NCI-H1417 (cell line): ENCODE measurements at places on chromosomes 4 and X.

DNA sequence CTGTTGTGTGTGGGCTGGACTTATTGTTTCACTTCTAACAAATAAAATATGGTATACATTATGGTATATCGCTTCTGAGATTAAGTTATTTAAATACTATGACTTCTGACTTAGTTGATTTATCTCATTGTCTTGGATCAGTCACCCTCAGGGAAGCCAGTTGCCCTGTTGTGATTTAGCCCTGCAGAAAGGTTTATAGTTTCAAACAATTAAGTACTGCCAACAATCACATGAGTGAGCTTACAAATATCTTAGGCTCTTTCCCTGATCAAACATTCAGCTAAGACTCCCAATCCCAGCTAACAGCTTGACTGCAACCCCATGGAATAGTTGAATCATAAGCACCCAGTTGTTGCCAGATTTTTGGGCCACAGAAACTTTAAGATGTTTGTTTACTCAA is 85.4 kb downstream of the MAGEC1 start:
- no peak for DNase-seq

DNA sequence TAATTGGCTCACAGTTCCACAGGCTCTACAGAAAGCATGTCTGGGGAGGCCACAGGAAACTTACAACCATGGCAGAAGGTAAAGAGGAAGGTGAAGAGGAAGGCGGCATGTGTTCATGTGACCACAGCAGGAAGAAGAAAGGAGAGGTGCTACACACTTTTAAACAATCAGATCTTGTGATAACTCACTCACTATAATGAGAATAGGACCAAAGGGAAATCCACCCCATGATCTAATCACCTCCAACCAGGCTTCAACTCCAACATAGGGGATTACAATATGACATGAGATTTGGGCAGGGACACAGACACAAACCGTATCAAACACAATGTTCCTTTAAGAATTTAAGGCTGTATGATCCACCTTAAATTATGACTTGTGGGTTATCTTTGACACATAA is 10.5 kb upstream of the PGM2 start:
- DNase-seq = no peak

DNA sequence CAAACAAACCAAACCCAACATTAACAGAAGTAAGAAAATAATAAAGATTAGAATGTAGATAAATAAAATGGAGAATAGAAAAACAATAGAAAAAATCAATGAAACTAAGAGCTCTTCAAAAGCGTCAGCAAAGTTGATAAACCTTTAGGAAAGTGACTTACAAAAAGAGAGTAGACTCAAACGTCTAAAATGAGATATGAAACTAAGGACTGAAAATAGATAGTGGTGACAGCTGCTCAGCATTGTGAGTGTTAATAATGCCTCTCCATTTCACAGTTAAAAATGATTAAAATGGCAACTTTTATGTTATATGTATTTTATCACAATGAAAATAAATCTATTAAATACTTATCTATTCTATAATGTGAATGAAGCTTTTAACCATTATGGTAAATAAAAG is 125.7 kb upstream of the CPXCR1 start:
- no peak for DNase-seq

DNA sequence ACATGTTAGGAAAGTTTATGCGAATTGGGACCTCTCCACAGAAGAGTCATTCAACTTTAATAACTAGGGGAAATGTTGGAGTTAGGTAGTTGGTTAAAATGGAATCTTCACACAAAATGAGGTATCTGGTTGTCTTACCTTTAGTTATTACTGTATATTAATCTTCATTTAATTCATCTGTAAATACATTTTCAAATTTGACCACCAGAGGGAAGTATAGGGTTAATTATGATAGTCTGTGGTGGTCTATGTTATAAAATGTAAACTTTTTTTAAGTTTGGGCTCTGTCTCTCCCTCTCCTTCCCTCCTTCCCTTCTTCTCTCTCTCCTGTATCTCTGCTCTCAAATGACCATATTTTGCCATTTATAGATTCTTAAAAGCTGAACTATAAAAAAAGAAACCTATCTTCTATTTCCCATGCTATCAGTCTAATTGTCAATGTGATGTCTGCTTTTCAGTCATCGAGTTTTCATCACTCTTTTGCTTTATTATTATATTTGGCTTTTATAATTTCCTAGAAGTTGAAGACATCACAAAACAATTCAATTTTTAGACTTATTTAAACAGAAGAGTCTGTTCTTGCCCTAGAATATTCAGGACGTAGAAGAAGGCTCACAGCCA is 49.8 kb downstream of the TMEM144 start:
- DNase-seq = peak; percentile 5

GRCh38 chr4:5662555-5662954 is 45.8 kb downstream of the EVC2 start:
- no peak for DNase-seq

DNA sequence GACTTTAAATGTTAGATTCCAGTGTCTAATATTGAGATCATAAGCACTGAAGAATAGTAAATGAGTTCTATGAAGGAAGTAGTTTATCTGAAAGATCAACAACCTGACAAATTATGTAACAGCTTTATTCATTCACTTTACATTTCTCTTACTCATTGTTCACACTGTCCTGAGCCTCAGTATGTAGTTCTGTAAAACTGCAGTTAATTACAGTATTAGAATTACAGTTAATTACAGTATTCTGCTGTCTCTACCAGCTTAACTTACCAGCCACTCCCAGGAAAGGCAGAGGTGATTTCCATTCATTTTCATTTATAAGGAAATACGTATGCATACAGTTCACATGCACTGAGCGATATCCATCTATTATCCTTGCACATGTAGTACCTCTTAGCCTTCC is 32.7 kb downstream of the NFKB1 start:
- DNase-seq = peak; percentile 81

DNA sequence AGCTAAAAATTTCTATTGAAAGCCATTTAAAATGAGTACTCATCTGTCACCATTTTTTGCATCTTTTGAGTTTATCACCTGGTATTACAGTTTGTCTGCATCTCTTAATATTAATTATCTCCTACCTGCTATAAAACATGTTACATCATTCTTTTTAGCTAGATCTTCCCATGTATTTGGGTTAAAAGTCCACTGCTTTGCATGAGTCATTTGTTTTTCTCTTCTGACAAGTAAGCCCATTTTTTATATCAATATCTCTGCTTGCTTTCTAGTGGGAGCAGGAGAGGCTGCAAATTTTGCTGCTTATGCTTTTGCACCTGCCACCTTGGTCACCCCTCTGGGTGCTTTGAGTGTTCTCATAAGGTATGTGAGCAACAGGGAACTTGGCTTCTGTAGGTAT is 16.1 kb downstream of the NIPAL1 start:
- DNase-seq = no peak

- DNase-seq = no peak
Measured at GRCh38 chr4:136893573-136893972, 638.7 kb downstream of the PCDH18 start.

GRCh38 chr4:78749258-78749971 is 26.7 kb upstream of the BMP2K start:
- no peak for DNase-seq

DNA sequence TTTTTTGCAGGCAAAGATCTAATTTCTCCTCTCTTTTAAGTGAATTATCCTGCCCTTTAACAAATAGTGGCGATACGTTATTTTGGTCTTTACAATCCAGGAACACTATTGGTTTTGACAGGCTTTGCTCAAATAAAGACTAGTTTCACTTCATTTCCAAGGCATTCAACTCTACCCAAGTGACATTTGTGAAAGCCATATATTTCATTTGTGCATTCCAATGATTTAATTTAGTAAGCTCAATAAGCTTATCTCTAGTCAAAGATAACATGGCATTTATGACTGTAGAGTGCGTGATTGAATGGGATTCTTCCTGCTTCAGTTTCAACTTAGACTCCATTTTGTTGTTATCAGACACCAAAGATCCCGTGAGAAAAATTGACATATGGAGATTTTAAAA is 959.8 kb downstream of the ADGRL3 start:
- no peak for DNase-seq

GRCh38 chr4:76198411-76199237 is 15.0 kb downstream of the SCARB2 start:
- DNase-seq = peak; percentile 95
